ENCODE measurements at places on chromosomes 11 and 22.

DNA sequence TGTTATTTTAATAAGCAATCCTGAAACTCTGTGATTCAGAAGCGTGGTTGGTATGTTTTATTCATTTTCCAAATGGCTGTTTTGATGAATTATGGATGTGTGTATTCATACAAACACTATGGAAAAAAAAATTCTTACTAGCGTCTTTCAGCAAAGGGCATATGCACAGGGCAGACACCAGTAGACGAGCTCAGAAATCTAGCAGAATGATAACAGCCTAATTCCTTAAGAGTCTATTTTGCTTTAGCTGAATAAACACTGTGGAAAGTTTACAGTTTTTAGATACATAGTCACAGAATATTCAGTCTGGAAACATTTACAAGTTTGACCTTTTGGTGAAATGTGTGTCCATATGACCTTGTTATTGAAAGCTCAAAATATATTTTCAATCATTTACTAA is 418.8 kb upstream of the LUZP2 start:
- no peak for DNase-seq

DNA sequence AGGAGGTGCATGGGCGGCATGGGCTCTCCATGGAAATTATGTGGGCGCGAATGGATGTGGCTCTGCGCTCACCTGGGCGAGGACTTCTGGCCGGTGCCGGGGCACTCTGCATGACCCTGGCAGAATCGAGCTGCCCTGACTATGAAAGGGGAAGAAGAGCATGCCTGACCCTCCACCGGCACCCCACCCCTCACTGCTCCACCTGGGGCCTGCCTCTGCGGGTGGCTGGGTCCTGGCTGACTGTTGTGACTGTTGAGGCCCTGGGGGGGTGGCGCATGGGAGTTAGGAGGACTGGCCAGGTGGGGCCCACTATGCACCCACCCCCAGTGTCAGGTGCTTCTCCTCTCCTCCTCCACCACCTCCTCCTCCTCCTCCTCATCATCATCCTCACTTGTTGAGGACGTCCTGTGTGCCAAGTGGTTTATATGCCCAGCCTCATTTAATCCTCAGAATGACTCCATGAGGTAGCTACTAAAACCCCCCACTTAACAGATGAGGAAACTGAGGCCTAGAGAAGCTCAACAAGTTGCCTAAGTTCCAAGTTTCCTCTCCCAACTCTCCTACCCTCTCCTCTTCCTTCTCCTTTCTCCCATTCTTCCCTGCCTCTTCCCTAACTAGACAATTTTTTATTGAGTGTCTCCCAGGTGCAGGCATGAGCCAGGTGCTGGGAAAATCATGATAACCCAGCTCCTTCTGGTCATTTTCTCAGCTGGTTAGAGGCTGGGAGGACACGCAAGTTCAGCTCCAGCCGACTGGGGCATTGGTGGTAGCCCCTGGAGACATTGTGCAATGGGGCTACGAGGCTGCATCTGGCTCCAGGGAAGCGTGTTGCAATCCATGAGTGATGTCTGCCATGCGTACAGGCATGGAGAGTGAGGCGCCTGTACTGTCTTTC is 2.3 kb downstream of the MYEOV start:
- DNase-seq, result no peak

- DNase-seq, result no peak
Observed at GRCh38 chr11:111938687-111939160, 1.6 kb downstream of the DIXDC1 start.

GRCh38 chr11:125036933-125037332 is 26.2 kb upstream of the SLC37A2 start:
- no peak for DNase-seq

DNA sequence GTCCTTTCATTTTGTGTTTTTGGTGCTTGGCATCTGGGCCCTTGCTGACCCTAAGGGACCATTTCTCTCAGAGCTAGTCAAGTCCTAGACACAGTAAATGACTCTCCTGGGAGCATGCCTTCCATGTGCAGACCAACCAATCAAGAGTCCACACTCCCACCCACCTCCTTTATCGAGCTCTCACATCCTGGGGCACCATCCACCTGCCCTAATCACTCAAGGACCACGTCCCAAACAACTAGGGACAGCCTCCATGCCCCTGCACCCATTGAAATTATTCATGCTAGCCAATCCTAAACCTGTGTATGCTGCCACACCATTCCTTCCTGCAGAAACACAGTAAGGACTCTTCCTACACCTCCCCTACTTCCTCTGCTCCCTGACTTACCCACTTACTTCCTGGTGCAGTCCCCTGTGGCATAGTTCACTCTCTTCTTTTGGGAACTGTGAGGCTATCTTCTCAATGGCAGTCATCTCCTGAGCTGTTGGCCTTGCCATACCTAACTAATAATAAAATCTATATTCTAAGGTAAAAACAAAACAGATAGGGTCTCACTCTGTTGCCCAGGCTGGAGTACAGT is 6.4 kb upstream of the SAA2 start:
- no peak for DNase-seq

DNA sequence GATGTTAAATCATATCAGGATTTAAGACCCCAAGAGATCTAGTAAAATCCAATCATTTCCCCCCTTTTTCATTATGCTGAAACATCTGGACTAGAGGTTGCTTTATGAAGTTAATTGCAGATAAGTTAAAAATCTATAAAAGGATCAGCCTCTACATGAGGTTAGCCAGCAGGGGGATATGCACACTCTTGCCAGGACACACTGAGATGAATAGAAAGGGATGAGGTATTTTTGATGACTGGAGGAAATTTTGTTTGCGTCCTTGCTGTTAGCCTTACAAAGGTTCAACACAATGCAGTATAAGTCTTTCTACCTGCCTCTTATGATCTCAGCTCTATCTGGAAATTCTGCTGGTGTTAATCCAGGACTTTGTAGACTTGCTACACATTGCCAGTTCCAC is 1034.3 kb downstream of the LRRC4C start:
- DNase-seq, result no peak

DNA sequence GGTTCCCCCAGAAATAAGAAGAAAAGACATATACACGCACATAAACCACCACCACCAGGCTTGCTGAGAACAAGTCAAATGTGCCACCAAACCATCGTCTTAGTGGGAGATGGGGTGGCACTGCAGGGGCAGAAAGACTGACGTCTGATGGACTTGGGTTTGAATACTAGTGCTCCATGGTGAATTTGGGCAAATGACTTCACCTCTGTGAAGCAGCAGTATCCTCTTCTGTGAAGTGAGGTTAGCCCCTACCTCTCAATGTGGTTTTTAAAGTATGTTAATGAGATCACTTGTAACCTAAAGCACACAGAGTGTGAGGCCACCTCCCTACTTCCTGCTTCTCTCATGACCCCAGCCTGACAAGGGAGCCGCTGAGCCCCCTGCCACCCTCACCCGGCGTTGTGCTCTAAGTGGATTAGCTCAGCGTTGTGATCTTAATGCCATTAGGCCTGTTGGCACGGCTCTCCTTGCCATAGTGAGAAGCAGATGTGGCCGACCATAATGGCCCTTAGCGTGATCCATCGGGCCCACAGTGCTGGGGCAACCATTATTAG is 14.4 kb downstream of the ZBTB16 start:
- DNase-seq, result no peak
